ENCODE measurements at places on chromosomes 5 and 9.

GRCh38 chr5:92177926-92178487, 794.9 kb upstream of the ARRDC3 start:
- DNase-seq: no peak

DNA sequence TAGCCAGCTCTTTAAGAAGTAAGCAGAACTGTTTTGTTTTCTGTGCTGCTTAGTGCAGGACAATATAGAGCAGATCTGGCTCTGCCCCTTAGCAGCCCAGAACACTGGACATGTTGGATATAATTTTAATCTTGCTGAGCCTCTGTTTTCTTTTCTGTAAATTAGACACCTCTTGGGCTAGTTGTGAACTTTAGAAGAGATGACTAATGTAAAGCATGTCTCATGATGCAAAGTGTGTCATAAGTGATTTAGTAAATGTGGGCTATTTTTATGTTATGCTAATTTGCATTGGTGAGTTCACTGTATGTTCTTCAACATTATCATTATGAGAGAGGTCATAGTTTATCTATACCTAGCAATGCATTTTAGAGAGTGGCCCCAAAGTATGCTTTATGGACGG, 156.1 kb upstream of the ADAMTSL1 start:
- no peak for DNase-seq

- DNase-seq: no peak
These were observed 38.6 kb downstream of the GRAMD2B start for GRCh38 chr5:126461838-126462237.

- no peak for DNase-seq
These were observed 11.9 kb upstream of the FER start for GRCh38 chr5:108735790-108736189.

DNA sequence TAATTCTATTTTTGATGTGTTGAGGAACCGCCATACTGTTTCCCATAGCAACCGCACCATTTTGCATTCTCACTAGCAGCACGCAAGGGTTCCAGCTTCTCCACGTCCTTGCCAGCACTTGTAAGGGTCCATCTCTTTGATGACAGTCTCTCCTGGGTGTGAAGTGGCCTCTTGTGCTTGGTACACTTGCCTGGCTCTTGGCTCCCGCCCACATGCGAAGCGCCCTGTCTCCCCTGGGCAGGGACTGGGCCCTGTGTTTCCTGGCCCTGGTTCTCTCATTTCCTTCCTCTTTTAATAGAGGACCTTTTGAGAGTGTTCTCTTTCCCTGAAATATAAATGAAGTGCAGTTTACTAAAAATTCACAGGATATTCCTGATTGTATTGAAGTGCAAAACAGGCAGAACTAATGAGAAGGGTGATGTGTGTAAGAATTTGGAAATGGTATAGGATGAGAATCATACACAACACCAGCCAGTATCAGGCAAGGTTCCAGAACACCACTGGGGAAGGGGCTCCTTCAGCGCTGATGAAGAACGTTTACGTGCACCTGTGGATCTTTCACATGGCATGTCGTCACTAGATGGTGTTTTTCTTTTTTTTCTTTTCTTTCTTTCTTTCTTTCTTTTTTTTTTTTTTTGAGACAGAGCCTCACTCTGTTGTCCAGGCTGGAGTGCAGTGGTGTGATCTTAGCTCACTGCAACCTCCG, 73.0 kb downstream of the EHMT1 start:
- no peak for DNase-seq

DNA sequence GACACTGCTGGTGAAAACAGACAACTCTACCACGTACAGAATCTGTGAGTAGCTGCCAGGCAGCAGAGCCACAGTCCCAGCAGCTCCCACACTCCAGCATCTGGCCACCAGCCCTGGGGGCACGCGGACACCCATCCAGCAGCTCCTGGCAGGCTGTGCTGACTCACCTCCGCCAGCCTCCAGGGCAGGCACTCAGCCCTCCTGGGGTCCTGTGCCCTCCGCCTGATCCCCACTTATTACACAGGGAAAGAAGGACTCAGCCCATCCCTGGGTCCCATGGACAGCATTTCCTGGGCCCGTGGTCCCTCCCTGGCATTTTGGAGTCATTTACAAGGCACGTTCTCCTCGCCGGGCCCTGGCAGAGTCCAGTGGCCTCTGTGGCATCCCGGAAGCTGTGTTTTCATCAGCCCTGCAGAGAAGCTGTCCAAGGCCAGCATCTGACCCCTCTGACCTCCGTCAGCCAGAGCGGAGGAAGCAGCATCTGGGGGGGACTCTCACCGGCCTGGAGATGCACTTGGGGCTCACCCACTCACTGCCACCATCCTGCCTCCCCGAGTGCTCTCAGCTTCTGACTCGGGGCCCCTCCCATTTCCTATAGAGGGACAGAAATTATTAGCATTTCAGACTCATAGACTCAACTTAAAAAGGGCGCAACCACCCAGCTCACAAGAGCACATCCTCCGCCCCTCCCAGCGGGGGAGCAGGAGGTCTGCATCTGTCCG, 21.6 kb downstream of the PAEP start:
- DNase-seq: no peak

GRCh38 chr9:110777196-110777875, 108.7 kb downstream of the MUSK start:
- no peak for DNase-seq

- no peak for DNase-seq
These were observed 310.2 kb downstream of the AGTPBP1 start for GRCh38 chr9:85431339-85432102.

DNA sequence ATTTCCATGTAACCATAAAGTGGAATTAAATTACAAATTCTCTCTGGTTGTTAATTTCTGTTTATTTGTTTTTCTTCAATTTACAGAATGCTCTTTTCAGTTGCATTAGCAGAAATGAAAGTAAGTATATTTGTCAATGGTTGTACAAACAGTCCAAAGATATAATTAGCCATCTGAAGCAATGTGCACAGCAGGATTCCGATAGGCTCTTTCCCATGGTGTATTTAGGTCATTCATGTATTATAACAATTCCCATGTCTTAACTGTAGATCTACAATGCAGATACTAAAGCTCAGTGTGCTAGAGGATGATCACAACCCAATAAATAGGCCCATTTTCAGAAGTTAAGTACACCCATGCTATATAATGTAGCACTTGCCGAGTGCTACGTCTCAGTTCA, 43.8 kb downstream of the RECK start:
- DNase-seq: no peak

- peak; percentile 43 for DNase-seq
These were observed 453.5 kb downstream of the RAB3C start for GRCh38 chr5:59036274-59036961.

DNA sequence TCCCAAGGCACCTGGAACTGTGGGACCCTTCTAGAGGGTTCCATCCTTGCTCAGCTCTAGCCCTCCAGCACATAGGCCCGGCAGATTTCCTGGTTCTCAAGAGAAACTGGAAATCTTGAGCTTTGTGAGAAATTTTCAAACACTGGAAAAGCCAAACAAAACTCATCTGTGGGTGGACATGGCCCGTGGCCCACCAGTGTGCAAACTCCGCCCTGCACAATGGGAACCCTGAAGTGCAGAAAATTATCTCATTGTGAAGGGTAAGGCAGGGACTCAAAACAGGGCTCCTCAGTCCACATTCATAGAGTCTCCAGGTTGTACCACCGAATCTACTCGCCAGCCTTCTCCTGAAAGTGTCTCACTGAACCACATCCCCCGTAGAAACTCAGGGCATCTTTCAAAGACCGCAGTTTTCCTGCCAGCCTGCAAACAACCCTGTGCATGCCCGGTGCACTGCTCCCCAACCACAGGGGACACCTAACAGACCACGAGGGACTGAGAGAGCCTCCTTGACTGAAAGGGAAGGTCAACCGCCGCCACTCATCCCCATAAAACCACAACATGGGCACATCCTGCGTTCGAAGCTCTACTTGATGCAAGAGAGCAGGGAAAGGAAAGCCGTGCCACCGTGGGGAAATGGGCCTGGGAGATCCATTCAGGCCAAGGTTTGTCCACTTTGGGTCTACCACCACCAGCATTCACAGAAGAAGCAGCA, 18.1 kb downstream of the ADAMTS2 start:
- DNase-seq: no peak

DNA sequence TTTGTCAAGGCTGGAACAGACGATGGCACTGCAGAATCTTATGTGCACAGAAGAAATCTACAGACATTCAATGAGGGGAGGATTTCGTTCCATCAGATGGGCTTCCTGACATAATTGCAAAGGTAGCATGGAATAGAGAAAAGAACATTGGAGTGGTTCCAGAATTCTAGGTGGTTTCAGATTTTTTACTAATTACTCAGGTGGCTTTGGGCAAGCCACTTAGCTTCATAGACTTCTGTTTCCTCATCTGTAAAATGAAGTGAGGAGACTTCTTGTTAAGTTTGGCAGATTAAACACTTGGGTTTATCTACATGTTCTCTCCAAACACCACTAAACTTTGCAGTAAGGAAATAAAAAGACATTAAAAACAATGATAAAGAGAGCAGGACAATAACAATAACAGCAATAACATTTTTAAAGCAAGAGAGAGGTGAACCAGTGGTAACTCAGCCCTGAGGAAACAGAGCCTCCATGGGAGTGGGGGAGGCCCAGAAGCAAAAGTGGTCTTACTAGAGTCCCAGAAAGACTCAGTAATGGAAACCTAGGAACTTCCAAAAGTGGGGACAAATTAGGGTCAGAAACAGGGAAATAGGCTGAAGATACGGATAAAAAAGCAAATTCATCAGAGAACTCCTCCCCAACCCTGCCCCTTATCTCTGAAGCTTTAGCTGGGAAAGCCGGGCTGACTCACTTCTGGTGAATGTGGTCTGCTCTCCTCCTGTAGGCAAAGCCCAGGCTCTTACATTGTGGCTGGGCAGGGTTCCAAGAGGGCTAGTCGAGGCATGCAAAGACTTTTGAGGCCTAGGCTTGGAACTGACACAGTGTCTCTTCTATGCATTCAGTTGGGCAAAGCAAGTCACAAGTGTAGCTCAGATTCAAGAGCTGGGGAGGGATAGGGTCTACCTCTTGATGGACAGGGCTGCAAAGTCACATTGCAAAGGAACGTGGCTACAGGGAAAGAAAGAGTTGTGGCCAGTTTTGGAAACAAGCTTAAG, 11.8 kb upstream of the ACTBL2 start:
- peak; percentile 22 for DNase-seq
